ENCODE measurements at places on chromosomes 11 and 22. TPM values are rescaled to one million over a fixed set of nuclear protein-coding genes. Genes with fewer than 3 reads are reported as not detected.

- no peak for DNase-seq
Observed at GRCh38 chr11:47907499-47907898, 59.3 kb upstream of the NUP160 start.

The ZP1 gene
- 1.5 TPM for total RNA-seq

The SLC22A6 gene
- not detected for total RNA-seq

The SLC43A3 gene
- total RNA-seq, result 20.4 TPM

The TRIM49 gene
- total RNA-seq, result not detected

The RNF169 gene
- 8.3 TPM for total RNA-seq

GRCh38 chr22:42918500-42918899 lies 61.4 kb upstream of the ARFGAP3 start:
- DNase-seq, result no peak

DNA sequence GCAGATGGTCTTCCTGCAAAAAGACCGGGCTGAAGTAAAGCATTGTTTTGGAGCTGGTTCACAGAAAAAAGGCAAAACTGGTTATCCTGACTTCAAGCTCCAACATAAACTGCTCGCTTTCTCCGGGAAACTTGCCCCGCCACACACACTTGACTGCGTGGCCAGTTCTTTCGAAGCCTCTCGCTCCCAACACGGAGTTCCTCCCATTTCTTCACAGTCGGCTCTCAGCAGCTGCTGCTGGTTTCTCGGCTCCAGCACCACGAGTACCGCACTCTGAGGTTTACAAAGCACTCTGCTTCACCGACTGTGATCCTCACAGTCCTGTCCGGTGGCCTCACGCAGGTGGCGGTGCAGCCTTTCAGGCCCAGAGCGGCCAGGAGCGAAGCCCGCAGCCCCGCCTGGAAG lies 264 bp downstream of the CHEK1 start:
- no peak for DNase-seq

The CNTN5 gene
- total RNA-seq, result 3.8 TPM

- DNase-seq, result no peak
Observed at GRCh38 chr11:36684840-36685801, 87.1 kb upstream of the RAG2 start.

The FGF4 gene
- not detected for total RNA-seq

- peak; percentile 35 for DNase-seq
Observed at GRCh38 chr22:28142361-28142961, 223.4 kb upstream of the PITPNB start.

DNA sequence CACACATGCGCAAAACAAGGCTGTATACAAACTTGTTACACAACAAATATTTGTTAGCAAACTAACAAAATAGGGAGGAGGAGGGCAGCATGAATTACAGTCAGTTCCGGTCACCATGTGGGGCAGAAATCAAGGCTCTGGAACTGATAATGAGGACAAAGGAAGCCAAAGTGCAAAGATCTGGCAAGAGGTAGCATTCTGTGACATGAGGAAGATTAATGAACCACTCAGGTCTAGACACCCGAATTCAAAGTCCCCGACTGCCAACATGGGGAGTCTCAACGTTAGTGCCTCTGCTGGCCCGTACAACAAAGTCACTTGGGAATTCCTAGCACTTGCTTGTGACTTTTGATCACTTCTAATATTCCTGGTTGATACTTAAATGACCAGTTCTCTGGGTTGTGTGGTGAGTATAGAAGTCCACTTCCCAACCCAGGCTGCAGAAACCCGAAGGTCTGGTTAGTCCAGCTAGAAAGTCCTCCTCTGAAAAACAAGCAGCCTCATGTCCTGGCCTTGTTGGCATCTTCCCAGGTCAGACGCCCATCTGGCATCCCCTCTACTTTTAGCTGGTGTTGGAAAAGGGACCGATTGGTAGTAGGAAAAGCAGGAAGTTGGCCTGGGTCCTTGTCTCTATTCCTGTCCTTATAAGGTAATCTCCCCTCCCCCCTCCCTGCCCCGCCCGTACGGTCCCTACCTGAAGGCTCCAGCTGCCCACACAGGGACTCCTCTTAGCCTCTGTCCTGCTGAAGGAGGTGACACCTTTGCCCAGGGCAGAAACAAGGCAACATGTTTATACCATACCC lies 1.6 kb downstream of the SUN2 start:
- peak; percentile 33 for DNase-seq

GRCh38 chr22:45203150-45203951 lies 37.3 kb downstream of the KIAA0930 start:
- no peak for DNase-seq

The MUC5AC gene
- not detected for total RNA-seq

DNA sequence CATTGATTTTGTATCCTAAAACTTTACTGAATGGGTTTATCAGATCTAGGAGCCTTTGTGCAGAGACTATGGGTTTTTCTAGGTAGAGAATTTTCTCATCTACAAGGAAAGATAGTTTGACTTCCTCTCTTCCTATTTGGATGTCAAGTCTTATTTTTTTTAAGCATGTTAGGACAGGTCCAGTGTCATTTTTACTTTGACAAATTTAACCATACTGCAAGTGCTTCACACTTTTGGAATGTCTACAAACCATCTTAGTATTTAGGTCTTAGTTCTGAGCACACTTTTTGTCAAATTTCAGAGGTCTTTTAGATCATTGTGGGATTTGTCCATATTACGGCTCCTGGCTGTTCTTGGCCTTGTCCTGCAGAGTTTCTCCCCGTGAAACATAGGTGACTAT lies 715.2 kb upstream of the RAG2 start:
- DNase-seq, result no peak

DNA sequence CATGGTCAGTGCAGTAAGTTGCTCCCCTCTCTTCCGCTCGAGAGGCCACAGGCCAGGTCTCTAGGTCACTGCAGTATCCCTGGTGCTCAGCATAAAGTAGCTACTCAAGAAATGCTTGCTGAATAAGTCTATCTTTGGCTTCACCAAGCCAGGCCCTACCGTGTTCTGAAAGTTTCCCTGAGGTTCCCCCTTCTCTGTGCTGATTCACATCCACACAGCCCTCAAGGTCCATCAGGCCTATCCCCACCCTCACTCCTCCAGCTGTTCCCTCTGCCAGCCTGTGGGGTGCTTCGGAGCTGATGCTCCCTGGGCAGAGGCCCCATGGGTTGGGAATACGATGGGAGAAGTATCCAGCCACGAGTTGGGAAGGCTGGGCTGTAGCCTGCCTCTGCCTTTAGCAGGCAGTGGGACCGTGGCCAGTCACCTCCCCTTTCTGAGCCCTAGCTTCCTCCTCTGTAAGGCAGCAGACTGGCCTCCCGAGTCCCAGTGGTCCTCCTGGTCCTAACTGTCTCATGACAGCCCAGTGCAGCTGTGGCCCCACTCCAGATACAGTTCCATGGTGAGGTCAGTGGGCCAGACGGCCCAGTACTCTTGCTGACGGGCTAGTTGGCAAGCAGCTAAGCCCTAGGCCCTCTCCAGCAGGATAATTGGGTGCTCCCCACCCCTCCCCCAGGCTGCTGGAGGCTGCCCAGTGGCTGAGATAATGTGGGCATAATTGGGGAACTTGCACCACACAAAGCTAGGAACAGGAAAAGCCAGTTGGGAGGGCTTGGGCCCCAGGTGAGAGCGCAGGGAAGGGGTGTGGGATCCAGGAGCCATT lies 48.2 kb downstream of the NECTIN1 start:
- DNase-seq, result no peak

GRCh38 chr11:2428322-2428795 lies 16.0 kb downstream of the TRPM5 start:
- DNase-seq, result peak; percentile 55

GRCh38 chr11:64619811-64620380 lies 28.9 kb downstream of the SLC22A12 start:
- DNase-seq, result peak; percentile 37

The MARK2 gene
- 10.1 TPM for total RNA-seq

DNA sequence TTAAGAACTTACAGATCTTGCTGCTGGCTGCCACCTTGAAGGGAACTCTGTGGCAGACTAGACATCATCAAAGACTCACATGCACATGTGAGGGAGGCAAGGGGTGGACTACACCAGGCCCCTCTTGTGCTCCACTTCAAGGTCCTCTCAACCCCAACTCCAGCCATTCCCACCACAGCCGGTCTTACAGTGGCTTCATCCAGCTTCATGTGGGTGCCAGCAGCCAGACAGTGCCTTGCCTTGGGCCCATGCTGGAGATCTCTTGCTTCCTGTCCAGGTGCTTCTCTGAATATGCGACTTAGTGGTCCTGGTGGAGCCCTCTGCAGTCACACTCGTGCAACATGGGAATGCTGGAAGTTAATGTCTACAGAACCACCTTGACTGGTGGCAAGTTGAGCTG lies 44.6 kb upstream of the WNT7B start:
- no peak for DNase-seq

The MISFA gene
- total RNA-seq, result 2.8 TPM

DNA sequence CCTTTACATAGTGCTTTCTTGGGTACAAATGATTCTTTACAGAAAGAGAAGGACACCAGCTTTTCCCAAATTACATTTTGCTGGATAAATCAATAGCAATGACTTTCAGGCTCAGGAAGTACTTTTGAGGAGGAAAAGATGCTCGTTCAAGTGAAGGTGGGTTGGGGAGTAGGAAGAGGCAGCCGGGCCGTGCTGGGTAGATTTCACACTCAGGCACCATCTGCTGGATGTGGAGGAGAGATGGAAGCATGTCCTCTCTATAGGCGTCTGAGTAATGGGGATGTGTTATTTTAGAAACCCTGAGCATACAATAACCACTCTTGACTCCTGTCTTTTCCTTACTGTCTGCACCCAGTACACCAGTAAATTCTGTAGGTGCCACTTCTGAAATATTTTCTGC lies 152.3 kb upstream of the LARGE1 start:
- no peak for DNase-seq

DNA sequence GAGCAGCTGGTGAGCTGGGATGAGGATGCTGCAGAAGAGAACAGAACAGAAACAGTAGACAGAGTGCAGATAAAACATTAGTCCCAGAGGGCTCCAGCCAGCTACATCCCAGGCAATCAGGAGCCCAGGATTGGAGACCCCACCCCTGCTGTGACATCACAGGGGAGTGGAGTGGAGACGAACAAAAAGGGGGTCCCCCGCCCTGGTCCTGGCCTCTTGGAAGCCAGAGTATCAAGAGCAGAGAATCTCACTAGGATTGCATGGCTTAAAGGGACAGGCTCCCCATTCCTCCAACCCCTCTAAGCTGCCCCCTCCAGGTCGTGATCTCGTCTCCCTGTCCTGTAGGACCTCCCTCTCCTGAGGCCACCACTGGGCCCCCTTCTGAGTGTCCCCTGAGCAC lies at the start of gene P2RX3:
Gene P2RX3 (plus strand): TSS at position 211 of the 400 bp plus-strand sequence. CDS start 199 bp downstream, outside the sequence.
- no peak for DNase-seq

- DNase-seq, result no peak
Observed at GRCh38 chr22:27336151-27337090, 465.1 kb downstream of the MN1 start.

The CASTOR1 gene
- 2.9 TPM for total RNA-seq

Data from H4 (cell line).